LoVo (cell line): ENCODE measurements at places on chromosomes 7 and 10.

- DNase-seq, result no peak
Observed at GRCh38 chr7:55191161-55191925, 172.5 kb downstream of the EGFR start.

DNA sequence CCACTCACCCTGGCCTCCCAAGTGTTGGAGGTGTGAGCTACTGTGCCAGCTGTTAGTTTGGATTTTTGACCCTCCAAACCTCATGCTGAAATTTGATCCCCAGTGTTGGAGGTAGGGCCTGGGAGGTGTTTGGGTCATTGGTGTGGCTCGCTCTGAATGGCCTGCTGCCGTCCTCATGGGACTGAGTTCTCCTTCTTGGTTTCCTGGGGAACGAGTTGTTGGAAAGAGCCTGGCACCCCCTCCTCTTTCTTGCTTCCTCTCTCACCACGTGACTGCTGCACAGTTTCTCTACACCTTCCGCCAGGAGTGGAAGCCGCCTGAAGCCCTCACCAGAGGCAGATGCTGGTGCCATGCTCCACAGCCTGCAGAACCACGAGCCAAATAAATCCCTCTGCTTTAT lies 253.5 kb downstream of the PHTF2 start:
- no peak for DNase-seq

- DNase-seq, result no peak
Observed at GRCh38 chr7:69577221-69577620, 21.1 kb upstream of the AUTS2 start.

GRCh38 chr7:158849442-158849767 lies 7.0 kb upstream of the DYNC2I1 start:
- no peak for DNase-seq

DNA sequence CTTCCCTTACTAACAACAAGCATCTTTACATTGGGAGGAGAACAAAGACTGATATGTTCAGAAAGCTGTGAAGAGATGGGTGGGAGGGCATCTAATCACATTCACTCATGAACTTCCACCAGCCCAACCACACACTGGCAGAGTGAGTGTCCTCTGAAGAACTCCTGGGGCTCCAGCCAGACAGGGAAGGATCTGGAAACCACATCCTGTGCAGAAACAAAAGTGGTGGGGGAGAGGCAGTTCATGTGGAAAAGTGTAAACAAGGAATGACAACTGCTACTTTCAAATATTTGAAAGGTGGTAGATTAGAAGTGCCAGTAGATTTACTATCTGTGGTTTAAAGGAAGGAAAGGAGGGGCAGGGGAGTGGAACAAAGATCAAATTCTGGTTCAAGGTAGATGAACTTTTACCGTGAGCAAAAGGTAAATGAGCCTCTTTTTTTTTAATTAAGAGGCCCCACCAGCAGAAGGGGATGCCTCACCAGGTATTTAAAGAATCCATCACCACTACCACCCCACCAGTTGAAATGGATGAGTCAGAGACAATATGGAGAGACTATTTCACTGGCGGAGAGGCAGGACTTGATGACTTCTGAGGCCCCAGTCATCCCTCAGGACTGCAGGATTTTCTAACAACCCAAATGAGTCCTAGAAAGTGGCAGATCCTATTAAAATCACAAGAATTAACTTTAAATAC lies 34.5 kb downstream of the GOT1 start:
- peak; percentile 44 for DNase-seq
